Heart left ventricle (tissue), 16 donors: ENCODE measurements at places on chromosomes 2 and 18. TPM values are rescaled to one million over a fixed set of nuclear protein-coding genes. Genes with fewer than 3 reads are reported as not detected.

DNA sequence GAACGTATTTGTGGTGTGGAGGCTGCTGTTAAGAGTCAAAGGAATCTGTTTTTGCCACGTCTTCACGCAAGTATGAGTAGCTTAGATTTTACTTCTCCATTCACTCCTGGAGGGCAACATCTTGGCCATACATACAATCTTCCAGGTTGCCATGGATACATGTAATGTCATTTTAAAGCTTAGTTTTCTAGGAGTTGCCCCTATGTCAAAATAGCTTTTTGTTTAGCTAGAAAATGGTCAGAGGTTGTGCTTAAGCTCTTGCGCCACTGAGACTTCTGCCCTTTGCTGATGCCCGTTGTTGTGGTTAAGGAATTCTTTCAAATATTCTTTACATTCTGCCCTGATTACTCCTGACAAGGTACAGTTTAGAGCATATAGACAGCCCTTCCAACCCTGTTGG lies 245.4 kb upstream of the TFPI start:
- no peak for DNase-seq
- no peaks in the 10 kb centered on the region for H3K27me3 ChIP-seq

GRCh38 chr2:122851161-122851560 lies 1095.7 kb downstream of the TSN start:
- H3K27ac ChIP-seq, result no peak overlapping the region
- no peak for DNase-seq
- H3K27me3 ChIP-seq, result no peaks in the 10 kb centered on the region
- no peaks in the 10 kb centered on the region for H3K4me1 ChIP-seq
- no peak overlapping the region for H3K4me3 ChIP-seq

The SOX11 gene
- total RNA-seq, result 1.1 TPM

GRCh38 chr2:8794923-8795825 lies 42.2 kb downstream of the KIDINS220 start:
- DNase-seq, result no peak
- no peaks in the 10 kb centered on the region for H3K27me3 ChIP-seq
- H3K4me1 ChIP-seq, result peaks cover 6% of the 10 kb centered on the region
- H3K27ac ChIP-seq, result no peak overlapping the region
- peaks cover 96% of the 10 kb centered on the region for H3K36me3 ChIP-seq

DNA sequence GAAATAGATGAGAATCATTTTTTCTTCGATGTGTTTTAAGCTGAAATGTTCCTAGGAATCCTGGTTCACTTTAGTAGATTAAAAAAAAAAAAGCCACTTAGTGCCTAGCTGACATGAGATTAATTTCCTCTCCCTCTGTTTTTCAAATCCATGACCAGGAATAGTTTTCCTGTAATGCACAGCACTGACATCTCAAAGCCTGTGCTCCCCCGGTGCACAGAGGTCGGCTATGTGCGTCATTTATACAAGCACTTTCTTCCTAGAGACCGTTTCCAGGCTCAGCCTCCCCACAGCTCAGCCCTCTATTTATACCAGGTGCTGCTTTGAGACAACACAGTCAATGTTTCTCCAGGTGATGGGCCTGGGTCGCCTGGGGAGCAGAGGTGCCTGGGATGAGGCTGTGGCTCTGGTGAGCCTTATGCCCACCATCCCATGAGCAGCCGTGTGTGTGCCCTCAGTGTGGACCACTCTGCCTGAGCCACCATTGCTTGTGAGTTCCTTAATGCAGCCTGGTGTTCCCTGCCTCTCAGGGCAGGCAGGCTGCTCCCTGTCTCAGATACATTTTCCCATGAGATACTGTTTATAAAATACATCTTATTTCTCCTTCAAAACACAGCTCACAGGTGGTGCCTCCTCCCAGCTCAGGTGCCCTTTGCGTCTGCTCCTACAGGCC lies 515.7 kb upstream of the HS6ST1 start:
- H3K4me1 ChIP-seq, result no peaks in the 10 kb centered on the region
- no peak overlapping the region for H3K4me3 ChIP-seq
- DNase-seq, result no peak
- H3K36me3 ChIP-seq, result no peaks in the 10 kb centered on the region
